ENCODE measurements at places on chromosomes 7 and 10.

DNA sequence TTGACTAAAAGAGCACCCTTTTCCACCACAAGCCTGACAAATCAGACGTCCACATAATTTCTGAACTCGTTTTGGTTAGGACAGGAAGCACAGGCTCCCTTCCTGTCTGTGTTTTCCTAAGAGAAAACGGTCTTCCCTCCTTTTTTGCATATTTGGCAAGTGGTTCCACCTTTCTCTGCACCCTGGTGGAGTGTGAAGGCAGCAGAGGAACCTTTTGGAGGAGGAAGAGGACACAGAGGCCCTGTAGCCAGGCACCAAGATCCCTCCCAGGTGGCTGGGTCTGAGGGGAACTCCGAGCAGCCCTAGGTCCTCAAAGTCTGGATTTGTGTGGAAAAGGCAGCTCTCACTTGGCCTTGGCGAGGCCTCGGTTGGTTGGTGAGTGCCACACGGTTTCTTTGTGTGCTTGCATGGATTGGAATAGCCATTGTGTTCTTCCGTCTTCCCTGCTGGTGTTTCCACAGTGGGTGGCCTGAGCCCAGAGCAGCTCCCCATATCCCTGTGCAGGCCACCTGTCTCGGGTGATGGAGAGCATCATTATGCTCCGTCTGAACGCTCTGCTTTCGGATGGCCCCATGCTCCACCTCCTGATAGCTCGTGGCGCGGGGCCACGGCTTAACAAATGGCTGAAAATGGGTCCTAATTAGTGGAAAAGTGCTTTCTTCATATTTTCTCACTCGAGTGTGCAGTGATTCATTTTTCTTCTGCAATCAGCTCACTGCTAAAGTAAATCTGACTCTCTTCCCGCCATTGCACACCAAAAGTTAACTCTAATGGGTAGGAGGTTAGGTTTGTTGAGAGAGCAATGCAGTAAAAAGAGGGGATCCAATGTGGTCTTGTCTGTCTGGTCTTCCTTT, 4.2 kb downstream of the IKZF1 start:
- no peak for DNase-seq

DNA sequence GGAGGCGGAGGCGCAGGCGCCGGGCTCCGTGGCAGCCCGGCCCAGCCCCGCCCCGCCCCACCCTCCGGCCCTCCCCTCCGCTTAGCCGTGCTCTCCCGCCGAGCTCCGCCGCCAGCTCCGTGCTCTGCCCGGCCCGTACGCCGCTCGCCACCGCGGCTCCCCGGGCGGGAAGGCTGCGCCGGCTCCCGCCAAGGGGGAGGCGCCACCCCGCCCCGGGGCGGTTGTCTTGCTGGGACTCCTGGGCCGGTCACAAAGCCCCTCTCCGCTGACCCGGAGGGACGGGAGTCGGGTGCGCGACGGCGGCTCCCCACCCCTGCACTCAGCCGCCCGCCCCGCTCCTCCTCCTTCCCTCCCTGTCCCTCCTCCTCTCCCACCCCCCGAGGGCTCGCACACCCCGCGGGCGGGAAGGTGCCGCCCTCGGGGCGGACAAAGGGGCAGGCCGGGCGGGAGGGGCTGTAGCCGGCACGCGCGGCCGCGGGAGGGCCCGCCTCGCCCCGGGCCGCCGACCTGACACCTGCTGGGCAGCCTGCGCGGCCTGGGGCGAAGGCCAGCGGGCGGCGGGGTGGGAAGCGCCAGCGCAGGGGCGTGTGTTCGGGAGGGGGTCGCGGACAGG, 11.5 kb upstream of the SP8 start:
- DNase-seq: no peak

- DNase-seq: no peak
These were observed 162.7 kb downstream of the PFKFB3 start for GRCh38 chr10:6365384-6365783.

DNA sequence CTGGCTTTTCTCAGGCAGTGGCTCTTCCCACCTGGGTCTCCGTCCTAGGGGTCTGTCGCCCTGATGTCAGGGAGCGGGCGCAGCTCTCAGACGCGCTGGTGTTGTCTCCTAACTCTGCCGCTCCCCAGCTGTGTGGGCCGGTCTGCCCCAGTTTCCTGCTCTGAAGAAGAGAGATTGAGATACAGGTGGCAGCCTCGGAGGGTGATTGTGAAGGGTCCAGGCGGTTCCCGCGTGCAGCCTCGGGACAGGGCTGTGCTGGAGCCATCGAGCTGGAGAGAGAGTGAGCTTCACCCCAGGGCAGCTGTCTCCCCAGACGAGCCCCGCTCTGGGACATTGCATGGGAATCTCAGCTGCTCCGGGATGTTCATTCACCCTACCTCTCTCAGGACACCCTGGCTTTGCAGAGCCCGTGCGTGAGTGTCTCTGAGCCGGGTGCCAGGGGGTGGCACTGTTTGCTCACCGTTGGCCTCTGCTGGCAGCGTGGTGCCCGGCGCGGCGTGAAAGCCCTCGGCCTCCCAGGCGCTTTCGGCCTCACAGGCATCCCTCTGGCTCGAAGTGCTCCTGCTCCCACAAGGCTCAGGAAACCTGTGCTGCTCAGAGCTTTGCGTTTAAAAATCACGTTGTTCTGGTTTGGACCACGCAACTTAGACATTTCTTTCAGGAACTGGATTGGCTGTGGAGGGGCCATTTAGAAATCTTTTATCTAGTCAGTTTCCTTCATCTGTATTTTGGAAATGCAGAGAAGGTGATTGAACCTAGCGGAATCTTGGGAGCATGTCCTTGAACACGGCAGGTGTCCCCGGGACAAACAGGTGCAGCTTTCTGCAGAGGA, 33.8 kb upstream of the ZFAND2A start:
- peak; percentile 21 for DNase-seq

- DNase-seq: no peak
These were observed 44.9 kb downstream of the DLG5 start for GRCh38 chr10:77881636-77882035.

GRCh38 chr10:119313644-119314043, 106.3 kb downstream of the GRK5 start:
- no peak for DNase-seq

- DNase-seq: no peak
These were observed 185.1 kb upstream of the PRPS1L1 start for GRCh38 chr7:18212758-18213157.

- no peak for DNase-seq
These were observed 740.5 kb downstream of the SORCS1 start for GRCh38 chr10:106424054-106424453.

DNA sequence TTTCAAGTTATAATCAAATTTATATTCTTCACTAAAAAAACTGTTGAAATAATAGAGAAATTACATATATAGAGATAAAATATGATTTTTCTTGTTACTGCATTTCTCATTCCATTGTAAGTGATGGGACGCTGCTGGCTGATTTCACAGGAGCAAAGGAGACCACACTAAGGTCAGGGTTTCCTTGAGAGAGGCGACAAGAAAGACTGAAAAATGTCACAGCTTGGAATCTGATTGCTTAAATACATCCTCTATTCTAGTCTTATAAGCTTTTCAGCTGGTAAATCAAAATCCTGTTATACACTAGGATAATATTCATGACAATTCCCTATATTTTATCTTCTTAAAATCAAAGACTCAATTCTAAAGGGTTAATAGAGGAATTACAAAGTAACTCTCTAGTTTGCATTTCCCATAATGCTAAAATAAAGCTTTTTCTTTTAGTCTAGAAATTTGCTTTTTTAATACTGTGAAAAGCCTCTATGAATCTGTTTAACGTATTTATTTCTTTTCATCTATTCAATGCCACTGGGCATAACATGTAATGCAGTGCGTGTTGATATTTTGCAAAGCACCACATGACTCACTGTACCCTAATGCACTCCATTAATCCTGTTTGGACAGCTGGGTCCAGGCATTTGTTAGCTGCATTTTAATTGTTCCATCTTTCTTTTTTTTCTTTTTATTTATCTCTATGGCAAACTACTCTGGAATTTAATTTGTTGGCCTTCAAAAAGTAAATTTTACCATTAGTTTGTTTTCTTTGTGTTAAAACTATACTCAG, 81.7 kb downstream of the RNF32 start:
- DNase-seq: no peak

DNA sequence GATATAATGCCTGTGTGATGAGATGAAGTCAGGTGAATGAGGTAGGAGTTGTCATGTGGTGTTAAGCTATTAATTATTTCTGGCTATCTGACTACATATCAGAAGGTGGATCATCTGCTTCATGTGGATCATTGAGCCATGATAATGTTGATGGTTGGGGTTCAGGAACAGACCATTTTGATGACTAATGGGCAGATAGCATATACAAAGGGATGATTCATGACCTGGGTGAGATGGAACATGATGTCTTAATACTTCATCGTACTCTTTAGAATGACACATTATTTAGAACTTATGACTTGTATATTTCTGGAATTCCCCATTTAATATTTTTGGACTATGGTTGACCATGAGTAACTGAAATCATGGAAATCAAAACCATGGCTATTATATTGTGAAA, 155.1 kb downstream of the OR13A1 start:
- no peak for DNase-seq

GRCh38 chr7:32283546-32283945, 206.6 kb downstream of the LSM5 start:
- DNase-seq: no peak

GRCh38 chr7:8418629-8419245, 14.7 kb upstream of the NXPH1 start:
- no peak for DNase-seq

DNA sequence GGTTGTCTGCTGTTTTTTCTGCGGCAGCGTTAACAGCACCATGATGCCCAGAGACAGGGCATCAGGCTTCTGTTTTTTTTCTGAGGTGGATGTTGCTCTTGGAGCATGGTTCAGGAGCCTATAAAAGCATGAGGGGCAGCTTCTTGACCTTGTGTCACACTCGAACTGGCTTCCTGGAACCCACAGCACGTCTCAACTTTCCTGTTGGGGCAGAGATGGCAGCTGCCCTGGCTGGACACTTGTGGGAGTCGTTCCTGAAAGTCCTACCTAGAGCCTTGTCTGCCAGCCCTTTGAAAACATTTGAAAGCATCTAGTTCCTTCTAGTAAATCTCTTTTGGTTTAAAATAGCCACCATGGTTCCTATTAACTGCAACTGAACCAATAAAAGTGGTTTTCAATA, 28.9 kb upstream of the PRKAG2 start:
- DNase-seq: no peak

GRCh38 chr10:132932461-132933307, 9.7 kb downstream of the CFAP46 start:
- no peak for DNase-seq

- DNase-seq: no peak
These were observed 48.5 kb downstream of the PLCE1 start for GRCh38 chr10:94042001-94042833.

GRCh38 chr7:124552217-124552616, 213.4 kb downstream of the GPR37 start:
- DNase-seq: no peak

DNA sequence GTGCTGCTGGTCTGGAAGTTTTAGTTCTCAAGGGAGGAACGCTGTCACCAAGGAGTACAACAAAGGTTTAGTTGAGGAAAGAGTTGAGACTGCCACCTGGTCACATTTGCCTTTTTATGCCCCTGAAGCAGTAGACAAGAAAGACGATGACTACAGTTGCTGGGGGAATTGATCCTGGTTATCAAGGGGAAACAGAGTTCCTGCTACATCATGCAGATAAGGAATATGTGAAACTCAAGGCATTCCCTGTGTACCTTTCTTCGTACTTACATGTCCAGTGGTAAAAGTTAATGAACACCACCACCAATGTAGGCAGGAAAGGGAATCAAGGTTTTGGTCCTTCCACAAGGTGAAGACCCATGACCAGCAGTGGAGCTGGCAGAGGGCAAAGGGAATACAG, 31.8 kb downstream of the SLC35B4 start:
- DNase-seq: no peak

GRCh38 chr7:75737856-75738603, 711 bp downstream of the HIP1 start:
- DNase-seq: no peak

- no peak for DNase-seq
These were observed 3.4 kb downstream of the RUFY2 start for GRCh38 chr10:68403701-68404100.

DNA sequence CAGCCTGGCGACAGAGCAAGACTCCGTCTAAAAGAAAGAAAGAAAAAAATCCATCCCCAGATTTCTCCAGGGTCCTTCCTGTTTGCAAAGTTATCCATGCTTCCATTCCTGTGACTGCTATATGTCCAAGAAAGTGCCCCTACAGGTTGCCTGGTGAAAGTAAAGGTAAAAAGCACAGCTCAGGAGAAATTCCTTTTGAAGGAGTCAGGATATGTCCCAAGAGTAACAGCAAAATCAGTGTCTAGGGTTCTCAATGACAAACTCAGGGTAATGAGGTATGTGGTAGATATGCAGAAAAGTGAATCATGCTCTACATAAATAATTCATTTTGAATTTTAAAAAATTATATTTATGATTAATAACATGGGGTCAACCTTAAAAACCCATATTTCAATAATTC, 91.5 kb downstream of the CTTNBP2 start:
- no peak for DNase-seq

- DNase-seq: no peak
These were observed 229.6 kb downstream of the PRPF18 start for GRCh38 chr10:13816195-13816925.

DNA sequence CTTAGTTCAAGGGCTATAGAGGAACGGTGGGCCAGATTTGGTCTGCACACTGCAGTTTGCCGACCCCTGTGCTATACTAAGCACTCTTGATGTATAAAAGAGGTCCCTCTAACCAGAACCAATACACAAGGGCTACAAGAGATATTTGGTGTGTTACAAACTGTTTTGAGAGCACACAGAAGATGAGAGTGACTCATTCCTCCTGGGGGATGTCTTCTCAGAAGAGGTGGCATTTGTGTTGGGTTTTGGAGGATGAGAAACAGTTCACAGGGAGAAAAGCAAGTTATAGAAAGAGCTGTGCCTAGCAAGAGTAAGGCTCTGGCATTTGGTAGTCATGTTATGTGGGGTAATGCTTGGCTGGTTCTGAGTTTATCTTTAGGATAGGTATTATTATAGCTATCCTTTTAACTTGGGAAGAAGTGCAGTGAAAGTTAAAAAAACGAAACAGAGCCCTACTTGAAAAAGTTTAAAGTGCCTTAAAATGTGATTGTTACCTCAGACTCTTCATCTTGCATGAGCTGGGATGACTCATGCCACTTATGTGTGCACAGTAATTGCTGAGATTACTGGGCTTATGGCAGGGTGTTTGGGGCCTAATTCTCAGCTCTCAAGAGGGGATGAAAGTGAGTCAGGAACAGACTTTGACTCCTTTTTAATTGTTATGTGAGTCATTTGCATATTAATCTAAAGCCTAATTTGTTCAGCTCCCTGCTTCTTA, 160.4 kb downstream of the KIF20B start:
- no peak for DNase-seq

DNA sequence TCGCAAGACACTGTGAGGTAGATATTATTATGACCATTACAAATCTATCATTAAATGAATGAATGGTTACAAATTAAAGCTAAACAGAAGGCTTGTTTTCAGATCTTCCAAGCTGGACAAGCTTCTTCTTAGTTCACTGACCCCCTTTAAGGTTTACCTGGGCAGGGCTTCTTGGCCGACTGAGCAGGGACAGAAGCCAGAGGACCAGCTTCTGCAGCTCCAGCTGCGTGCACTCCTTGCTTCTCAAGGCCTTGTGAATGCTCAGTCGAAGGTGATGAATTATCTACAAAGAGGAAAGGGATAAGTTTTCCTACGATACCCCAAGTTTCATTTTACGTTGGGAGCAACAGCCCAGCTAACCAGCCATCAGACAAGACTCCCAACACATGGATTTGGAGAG, 9.3 kb downstream of the ZC3HAV1L start:
- DNase-seq: no peak

Measured in stimulated activated CD4-positive, alpha-beta T cell treated with anti-CD3 and anti-CD28 coated beads, Interleukin-1b, Interleukin-23, amount 100 ng/mL, for 4 hours (primary cell).